Stimulated activated CD8-positive, alpha-beta memory T cell treated with anti-CD3 and anti-CD28 coated beads, Interleukin-7, amount 100 ng/mL, for 24 hours (primary cell): ENCODE measurements at places on chromosomes 2 and 18.

DNA sequence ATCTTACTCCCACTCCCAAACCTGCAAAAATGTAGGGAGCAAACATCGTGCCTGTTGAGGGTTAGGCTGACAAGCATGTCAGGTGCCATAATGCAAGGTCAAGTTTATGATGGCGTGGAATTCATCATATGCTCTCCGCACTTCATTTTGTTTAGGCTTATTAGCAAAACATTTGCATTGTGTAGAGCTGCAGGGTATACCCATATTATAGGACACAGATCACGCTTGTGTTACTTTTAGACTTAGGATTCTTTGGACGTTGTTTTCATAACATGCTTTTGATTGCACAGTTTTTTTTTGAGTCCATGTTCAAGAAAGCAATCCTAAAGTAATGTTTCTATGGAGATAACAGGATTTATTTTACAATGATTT, 22.9 kb downstream of the MBP start:
- DNase-seq, result no peak

DNA sequence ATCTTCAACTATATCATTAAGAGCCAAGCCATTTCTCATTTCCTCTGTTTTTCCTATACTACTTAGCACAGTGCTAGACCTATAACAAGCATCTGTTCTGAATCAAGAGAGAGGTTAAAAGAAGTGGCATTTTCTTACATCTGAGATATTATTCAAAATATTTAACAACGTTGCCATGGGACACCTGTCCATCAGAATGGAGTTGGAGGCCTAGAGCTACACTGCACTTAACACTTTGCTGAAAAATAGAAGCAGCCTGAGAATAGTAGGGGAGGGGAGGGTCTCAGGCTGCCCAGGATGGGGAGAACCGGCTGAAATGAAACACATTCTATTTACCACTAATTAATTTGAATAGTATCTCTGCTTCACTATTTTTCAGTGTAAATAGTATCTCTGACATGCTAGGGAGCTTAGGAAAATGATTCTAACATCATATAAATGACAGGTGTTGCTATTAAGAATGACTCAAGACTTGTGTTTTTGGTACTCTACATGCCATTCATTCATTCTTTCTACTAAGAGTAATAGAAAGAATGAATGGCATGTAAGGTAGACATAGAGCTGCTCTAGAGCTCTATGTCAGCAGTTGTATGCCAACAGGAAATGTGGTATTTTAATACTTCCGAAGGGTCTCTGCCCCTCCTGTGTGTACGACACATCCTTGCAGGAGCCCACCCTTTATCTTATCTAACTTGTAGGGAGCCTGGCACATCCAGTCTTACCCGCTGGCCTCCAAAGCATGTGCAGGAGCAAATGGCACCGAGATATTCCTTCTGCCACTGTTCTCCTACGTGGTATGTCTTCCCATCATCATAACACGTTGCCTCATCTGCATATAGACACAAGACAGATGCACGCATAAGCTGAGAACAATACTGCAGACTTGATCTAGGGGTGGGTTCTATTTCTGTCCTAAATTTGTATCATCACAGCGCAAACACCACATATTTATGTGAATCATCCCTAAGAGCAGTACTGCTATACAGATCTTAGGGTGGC, 52.6 kb downstream of the ATIC start:
- no peak for DNase-seq

- DNase-seq, result no peak
Measured at GRCh38 chr2:224169847-224170246, 130.8 kb upstream of the SERPINE2 start.

GRCh38 chr18:68713131-68713530, 1.8 kb downstream of the TMX3 start:
- DNase-seq, result no peak

DNA sequence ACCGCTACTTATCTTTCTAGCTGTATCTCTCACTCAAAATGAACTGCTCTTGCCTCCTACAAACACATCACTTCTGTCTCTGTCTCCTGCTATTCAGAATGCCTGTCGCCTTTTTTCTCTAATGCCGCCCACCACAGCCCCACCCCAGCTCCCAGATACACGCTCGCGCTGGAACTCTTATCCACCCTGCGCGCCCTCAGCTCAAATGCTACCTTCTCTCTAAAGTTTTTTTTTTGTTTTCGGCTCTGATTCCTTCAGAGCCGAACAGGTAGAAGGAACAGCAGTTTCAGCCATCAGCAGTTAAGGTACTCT, 3.9 kb upstream of the SOS1 start:
- DNase-seq, result no peak

DNA sequence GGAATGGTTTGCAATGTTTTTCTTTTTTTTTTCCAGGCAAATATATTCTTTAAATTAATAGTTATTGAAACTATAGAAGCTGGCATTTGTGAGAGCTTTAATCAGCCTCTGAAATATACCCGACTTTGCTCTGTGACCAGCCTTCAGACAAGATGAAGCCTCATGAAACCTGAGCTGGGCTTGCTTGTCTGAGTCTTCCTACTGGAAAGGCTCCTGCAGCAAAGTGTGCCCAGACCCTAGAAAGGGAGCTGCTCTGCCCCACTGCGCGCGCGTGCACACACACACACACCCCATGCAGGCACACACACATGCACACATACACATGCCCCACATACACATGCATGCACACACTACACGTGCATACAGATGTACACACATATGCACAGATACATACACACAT, 203.3 kb upstream of the NT5C1B start:
- DNase-seq, result no peak

- DNase-seq, result no peak
Measured at GRCh38 chr2:43104763-43105162, 121.6 kb downstream of the ZFP36L2 start.

DNA sequence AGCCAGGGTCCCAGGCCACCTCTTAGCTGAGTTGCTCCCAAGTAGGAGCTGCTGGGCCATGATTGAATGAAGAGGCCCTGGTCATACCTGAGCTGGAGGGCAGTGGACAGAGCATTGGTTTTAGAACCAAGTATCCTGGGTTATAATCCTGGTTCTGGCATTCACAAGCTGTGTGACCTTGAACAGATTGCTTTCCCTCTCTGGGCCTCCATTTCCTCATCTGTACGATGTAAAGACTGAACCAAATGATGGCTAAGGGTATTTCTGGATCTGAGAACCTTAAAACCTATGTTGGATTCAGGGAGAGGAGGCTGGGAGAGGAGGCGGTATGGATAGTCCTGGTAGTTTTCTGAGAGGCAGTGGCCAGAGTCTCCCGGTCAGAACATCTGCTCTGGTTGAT, 31.0 kb downstream of the KCNK3 start:
- no peak for DNase-seq

- peak; percentile 40 for DNase-seq
Measured at GRCh38 chr2:9474361-9475057, at the start of gene IAH1. IAH1 (plus strand) TSS chr2:9474551; CDS start chr2:9474567, 16 bp downstream.

DNA sequence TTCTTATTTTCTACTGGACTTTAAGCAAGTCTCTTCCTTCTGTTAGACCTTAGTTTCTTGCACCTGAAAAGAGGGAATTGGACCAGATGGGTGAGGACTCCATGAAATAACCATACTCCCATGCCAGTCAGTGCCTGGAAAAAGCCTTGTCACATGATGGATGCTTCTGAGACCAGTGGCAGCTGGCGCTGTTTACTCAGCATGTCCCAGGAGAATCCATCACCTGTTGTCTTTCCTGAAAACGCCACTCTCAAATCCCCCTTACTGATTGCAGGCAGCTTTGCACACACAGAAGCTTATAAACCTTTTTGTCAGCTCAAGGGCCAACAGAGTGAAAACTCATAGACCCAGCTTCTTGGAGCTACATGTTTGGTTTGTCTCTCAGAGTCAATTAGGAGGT, 117.6 kb downstream of the POLE4 start:
- DNase-seq, result no peak
